ENCODE measurements at places on chromosomes 3 and 15. TPM values are rescaled to one million over a fixed set of nuclear protein-coding genes. Genes with fewer than 3 reads are reported as not detected.

DNA sequence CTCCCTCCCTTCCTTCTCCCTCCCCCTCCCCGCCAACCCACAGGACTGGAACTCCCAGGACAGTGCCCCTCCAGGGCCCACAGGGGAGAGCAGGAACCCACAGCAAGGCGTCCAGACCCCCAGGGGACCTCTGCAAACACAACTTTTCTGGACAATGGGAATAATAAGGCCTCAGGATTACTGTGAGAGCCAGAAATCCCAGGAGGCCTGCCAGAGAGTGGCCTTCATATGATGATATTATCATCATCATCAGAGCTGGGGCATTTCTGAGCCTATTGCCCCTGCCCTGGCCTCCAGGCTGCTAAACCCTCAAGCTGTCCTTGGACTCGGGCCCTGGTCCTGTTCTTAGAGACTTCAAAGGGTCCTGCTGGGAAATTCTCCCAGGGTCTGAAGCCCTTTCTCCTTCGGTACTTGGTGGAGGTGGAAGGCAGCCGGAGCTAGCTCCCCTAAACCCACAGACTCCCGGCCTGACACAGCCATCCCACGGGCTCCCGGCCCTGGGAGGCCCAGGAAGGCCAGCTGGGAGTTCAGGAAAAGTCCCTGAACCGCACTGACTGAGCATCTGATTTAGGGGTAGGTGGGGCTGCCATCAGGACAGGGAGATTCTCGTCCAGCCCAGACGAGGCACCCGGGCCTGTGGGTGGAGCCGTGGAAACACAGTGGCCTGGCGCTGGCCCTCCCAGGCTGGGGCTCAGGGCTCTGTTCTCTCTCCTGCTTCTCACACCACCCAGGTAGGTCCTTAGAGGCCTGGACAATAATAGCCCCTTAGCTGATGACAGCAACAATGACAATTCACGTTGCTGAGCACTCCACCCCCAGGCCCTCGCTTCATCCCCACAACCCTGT, 4.9 kb downstream of the CALML4 start:
- no peak overlapping the region for H3K27ac ChIP-seq
- DNase-seq, result no peak
- H3K36me3 ChIP-seq, result no peaks in the 10 kb centered on the region
- H3K4me1 ChIP-seq, result no peaks in the 10 kb centered on the region
- no peaks in the 10 kb centered on the region for H3K27me3 ChIP-seq
- H3K4me3 ChIP-seq, result no peak overlapping the region

- no peak for DNase-seq
- H3K27ac ChIP-seq, result no peak overlapping the region
- no peaks in the 10 kb centered on the region for H3K27me3 ChIP-seq
Measured at GRCh38 chr15:25773248-25773647, 89.9 kb downstream of the ATP10A start.

DNA sequence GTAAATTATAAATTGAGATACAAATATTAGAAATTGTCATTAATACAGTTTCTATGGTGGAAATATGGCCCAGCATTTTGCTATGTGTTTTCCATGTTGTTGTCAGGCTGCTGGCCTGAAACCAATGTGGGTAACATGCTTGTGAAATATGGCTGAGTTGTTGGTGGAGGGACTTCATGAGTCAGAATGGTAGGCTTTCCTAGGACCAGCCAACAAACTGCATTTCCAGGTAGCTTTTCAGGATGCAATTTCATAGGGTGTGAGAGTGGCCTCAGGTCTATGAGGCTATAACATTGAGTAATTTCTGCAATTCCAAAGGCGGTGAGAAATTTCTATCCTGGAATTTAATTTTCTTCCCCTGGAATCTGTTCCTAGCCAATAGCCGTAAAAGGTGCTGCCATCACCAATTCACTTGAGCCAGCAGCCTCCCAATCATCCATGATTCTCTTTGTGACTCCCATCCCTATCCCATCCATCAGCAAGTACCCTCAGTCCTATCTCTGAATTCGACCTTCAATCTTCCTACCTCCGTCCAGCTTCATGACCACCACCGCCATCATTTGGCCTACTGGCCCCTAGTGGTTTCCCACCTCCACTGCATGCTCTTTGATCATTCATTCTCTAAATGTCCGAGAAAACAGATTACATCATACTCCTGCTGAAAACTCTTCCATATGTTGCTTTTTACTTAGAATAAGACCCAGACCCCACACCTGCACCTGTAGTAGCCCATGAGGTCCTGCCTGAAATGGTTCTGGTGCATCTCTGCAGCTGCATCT, 276.6 kb upstream of the CFAP20DC start:
- H3K36me3 ChIP-seq, result no peaks in the 10 kb centered on the region
- peak; percentile 6 for DNase-seq
- H3K27me3 ChIP-seq, result no peaks in the 10 kb centered on the region
- no peak overlapping the region for H3K4me3 ChIP-seq
- H3K4me1 ChIP-seq, result peaks cover 17% of the 10 kb centered on the region

- peak overlapping the region; percentile 79 for H3K4me3 ChIP-seq
- no peaks in the 10 kb centered on the region for H3K27me3 ChIP-seq
- DNase-seq, result peak; percentile 27
- no peaks in the 10 kb centered on the region for H3K36me3 ChIP-seq
- peak overlapping the region; percentile 77 for H3K27ac ChIP-seq
- H3K4me1 ChIP-seq, result peaks cover 7% of the 10 kb centered on the region
Measured at GRCh38 chr15:65184305-65184867, 756 bp downstream of the CLPX start.

GRCh38 chr15:68797599-68798345, 22.9 kb downstream of the ANP32A start:
- DNase-seq, result no peak
- H3K4me3 ChIP-seq, result no peak overlapping the region
- H3K4me1 ChIP-seq, result peaks cover 24% of the 10 kb centered on the region
- no peaks in the 10 kb centered on the region for H3K27me3 ChIP-seq

- H3K4me1 ChIP-seq, result peaks cover 16% of the 10 kb centered on the region
- DNase-seq, result peak; percentile 73
- H3K36me3 ChIP-seq, result no peaks in the 10 kb centered on the region
- no peaks in the 10 kb centered on the region for H3K27me3 ChIP-seq
- peak overlapping the region; percentile 62 for H3K27ac ChIP-seq
Measured at GRCh38 chr15:39833515-39833981, 50.9 kb upstream of the FSIP1 start.

GRCh38 chr15:70111203-70112073, 13.7 kb upstream of the TLE3 start:
- H3K27me3 ChIP-seq, result peaks cover 14% of the 10 kb centered on the region
- H3K4me3 ChIP-seq, result no peak overlapping the region
- peak; percentile 87 for DNase-seq
- H3K4me1 ChIP-seq, result peaks cover 13% of the 10 kb centered on the region

GRCh38 chr3:178950676-178951075, 120.9 kb downstream of the ZMAT3 start:
- no peaks in the 10 kb centered on the region for H3K27me3 ChIP-seq
- no peaks in the 10 kb centered on the region for H3K36me3 ChIP-seq
- H3K4me3 ChIP-seq, result no peak overlapping the region
- no peaks in the 10 kb centered on the region for H3K4me1 ChIP-seq

DNA sequence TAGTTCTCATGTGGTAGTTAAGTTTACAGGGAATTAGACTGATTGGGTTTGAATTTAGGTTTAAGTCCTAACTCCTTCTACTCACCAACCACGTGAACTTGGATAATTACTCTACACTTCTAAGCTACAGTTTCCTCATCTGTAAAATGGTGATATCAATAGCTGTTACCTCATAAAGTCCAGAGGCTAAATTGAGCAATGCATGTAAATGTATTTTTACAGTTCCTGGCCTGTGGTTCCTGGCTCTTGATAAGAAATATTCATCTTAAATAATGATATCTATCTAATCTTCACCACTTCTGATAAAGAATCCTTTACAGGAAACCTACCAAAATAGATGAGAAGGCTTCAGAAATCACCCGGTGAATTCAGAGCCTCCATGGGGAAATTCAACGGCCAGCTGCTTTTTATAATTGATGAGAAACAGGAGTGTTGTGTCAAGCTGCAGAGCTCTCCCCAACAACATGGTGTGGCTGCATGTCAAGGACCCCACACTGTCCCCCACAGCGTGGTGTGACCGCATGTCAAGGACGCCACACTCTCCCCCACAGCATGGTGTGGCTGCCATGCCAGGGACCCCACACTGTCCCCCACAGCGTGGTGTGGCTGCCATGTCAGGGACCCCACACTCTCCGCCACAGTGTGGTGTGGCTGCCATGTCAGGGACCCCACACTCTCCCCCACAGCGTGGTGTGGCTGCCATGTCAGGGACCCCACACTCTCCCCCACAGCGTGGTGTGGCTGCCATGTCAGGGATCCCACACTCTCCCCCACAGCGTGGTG, 80.8 kb upstream of the PEX5L start:
- H3K27ac ChIP-seq, result no peak overlapping the region
- H3K4me3 ChIP-seq, result no peak overlapping the region
- no peaks in the 10 kb centered on the region for H3K27me3 ChIP-seq
- no peak for DNase-seq
- H3K4me1 ChIP-seq, result no peaks in the 10 kb centered on the region

DNA sequence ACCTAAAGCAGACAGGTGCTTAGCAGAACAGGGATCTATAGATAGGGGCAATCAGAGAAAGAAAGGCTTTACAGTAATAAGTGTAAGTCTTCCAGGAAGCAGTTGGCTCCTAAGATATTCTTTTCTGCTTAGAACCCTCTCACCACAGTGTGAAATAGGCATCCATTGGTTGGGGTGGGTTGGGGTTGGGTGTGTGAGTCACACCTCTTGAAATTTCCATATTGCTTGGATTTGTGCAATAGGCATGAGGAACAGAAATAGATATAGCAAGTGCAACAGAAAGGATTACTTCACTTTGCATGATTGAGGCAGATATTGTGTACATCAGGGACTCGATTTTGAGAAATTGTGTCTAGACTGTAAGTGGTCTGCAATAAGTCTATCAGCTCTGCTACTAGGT, 200.1 kb upstream of the GAP43 start:
- no peaks in the 10 kb centered on the region for H3K4me1 ChIP-seq
- DNase-seq, result no peak
- no peaks in the 10 kb centered on the region for H3K36me3 ChIP-seq
- H3K27ac ChIP-seq, result no peak overlapping the region
- H3K4me3 ChIP-seq, result no peak overlapping the region

GRCh38 chr15:40790718-40791117, 16.2 kb upstream of the ZFYVE19 start:
- peaks cover 38% of the 10 kb centered on the region for H3K4me1 ChIP-seq
- H3K27ac ChIP-seq, result peak overlapping the region; percentile 60
- DNase-seq, result peak; percentile 49
- no peak overlapping the region for H3K4me3 ChIP-seq

DNA sequence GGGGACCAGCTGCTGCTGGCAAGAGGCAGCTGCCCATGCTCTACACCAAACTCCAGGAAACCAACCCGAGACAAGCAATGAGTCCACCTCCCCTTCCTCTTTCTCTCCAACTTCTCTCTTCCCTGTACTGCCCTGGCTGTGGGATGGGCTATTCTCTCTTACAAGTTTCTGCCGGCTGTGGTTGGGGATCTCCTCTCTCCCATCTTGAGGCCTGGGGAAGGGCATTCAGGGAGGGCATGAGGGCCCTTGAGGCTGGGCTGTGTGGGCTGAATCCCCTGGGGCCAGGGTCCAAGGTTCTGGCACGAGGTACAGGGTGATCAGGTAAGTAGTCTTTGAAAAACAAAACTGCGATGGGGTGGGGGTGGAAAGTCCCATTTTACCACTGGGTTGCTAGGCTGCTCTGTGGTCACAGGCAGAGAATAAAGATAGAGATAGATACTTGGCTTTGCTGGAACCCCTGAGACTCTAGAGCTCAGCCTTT, 32.3 kb upstream of the CTSH start:
- DNase-seq, result no peak
- no peak overlapping the region for H3K27ac ChIP-seq
- H3K27me3 ChIP-seq, result no peaks in the 10 kb centered on the region
- H3K4me1 ChIP-seq, result no peaks in the 10 kb centered on the region
- no peak overlapping the region for H3K4me3 ChIP-seq
- no peaks in the 10 kb centered on the region for H3K36me3 ChIP-seq

The DUOX1 gene
- 0.26 TPM for total RNA-seq

The DLEC1 gene
- 0.19 TPM for total RNA-seq

The DPPA4 gene
- total RNA-seq, result 83.0 TPM

The UROC1 gene
- total RNA-seq, result not detected
